ENCODE measurements at places on chromosomes 5 and 9.

GRCh38 chr5:20522905-20523482 is 535.0 kb upstream of the CDH18 start:
- DNase-seq: no peak

GRCh38 chr9:134317790-134318414 is 8.4 kb upstream of the RXRA start:
- DNase-seq: no peak

GRCh38 chr5:30446456-30446855 is 747.0 kb upstream of the CDH6 start:
- DNase-seq: no peak

DNA sequence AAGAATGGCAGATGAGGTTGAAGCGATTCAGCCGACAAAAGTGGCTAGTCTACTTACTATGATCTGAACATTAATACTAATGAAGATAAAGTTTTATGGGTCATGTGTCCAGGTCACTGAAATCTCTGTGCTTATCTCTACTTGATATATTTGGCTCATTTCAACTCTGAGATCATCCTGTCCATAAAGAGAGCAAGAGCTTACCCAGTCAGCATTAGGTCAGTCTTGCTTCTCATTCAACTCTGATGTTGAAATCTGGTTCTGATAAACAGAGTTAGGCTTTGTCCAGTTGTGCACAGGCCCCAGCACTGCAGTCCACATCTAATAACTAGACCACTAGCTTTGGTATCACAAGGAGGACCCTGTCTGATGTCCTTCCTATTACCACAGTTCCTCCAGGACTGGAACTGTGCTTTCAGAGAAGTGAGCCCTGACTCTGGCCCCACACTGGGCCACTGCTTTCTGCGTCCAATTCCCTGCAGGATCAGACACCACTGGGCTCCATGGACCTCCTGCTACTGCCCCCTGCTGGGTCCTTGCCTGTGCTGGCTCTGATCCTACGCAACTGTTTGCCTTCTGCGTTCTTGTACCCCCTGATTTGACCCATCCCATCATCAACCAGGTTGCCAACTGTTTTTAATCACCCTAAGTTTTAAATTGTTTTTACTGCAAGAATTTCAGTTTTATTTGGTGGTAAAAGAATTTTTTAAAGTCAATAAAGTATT is 23.7 kb upstream of the FAM120A start:
- no peak for DNase-seq

DNA sequence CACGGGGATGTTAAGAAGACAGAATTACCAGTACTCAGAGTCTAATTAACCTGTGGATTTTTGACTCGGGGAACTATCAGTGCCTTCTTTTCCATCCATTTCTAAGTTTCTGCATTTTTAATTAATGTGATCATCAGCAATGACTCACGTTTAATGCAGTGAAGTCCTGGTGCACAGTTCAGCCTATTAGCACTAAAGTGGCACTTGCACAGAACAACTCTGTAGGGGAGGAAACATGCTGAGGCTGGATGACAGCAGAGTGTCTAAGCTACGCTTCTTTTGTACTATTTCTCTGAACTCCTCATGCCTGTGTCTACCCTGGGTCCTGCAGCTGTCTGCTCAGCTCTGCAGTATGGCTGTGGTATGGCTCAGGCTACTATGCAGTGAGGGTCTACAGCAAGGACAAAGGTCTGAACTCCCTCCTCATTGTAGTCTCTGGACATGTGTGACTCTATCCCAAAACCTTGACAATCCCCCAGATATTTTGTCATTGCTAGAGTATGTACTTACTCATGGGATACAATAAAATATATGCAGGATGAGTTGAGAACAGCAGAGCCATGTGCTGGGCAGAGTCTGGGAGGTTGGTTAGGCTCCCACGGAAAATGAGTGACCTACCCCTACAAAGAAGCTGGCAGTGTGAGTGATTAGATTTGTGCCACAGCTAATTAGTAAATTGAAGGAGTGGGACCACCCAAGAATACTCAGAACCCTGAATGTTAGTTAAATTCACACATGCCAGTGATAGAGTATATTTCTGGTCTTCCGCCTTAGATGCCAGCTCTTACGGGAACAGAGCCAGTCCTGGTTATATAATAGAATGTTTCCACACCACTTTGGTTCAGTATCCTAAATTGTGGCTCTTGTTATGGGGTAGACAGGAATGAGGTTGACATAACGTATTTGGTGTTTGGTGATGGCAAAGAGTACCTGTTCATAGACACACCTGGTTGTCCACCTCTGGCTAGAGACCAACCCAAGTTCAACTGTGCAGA is 148.0 kb downstream of the GHR start:
- no peak for DNase-seq

DNA sequence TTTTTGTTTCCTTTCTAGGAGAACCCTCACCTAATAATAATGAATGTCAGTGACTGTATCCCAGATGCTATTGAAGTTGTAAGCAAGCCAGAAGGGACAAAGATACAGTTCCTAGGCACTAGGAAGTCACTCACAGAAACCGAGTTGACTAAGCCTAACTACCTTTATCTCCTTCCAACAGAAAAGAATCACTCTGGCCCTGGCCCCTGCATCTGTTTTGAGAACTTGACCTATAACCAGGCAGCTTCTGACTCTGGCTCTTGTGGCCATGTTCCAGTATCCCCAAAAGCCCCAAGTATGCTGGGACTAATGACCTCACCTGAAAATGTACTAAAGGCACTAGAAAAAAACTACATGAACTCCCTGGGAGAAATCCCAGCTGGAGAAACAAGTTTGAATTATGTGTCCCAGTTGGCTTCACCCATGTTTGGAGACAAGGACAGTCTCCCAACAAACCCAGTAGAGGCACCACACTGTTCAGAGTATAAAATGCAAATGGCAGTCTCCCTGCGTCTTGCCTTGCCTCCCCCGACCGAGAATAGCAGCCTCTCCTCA is 87.1 kb downstream of the OSMR start:
- DNase-seq: no peak

DNA sequence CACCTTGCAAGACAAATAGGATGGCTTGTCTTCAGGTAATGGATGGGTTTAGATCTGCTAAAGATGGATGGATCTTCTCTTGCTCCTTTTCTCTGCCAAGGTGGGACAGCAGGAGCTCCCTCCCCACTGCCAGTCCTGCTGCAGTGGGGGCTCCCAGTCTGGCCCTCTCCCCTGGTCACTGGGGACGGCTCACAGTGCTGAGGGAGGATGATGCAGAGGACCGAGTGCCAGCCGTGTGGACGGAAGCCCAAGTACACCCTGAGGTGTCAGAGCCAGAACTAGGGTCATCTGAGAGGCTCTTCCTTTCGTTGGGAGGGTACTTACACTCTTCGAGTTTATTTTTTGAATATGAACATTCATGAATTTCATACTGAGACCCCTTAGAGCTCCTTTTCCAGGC is 5.7 kb downstream of the CCDC69 start:
- no peak for DNase-seq

DNA sequence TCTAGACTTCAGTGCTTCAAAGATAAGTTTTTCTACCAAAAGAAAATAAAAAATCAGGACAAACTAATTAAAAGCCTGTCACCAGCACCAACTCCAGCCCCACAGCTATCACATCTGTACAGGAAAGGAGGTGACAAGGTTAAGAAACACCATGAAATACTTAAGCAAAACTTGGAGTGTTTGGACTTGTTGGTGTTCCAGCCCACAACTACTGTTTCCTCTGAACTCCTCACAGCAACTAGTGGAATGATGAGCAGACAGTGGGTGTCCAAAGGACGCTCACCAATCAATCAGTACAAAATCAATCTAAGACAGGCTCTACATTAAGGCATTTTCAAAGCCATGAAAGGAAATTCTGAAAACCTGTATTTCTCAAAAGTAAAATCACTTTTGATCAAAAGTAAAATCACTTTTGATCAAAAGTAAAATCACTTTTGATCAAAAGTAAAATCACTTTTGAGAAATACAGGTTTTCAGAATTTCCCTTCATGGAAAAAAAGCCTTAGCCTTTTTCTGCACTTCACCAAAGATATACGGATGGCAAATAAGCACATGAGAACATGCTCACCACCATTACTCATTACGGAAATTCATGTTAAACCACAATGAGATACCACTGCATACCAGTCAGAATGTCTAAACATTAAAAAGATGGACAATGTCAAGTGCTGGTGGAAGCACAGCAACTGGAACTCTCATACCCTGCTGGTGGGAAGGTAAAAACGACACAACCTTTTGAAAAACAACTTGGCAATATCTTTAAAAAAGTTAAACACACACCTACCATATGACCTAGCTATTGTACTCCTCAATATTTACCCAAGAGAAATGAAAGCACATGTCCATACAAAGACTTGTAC is 79.7 kb downstream of the MED27 start:
- no peak for DNase-seq

- no peak for DNase-seq
Measured at GRCh38 chr9:72743836-72744235, 209.0 kb downstream of the ALDH1A1 start.

- DNase-seq: no peak
Measured at GRCh38 chr5:171495122-171495700, 75.8 kb downstream of the FGF18 start.

DNA sequence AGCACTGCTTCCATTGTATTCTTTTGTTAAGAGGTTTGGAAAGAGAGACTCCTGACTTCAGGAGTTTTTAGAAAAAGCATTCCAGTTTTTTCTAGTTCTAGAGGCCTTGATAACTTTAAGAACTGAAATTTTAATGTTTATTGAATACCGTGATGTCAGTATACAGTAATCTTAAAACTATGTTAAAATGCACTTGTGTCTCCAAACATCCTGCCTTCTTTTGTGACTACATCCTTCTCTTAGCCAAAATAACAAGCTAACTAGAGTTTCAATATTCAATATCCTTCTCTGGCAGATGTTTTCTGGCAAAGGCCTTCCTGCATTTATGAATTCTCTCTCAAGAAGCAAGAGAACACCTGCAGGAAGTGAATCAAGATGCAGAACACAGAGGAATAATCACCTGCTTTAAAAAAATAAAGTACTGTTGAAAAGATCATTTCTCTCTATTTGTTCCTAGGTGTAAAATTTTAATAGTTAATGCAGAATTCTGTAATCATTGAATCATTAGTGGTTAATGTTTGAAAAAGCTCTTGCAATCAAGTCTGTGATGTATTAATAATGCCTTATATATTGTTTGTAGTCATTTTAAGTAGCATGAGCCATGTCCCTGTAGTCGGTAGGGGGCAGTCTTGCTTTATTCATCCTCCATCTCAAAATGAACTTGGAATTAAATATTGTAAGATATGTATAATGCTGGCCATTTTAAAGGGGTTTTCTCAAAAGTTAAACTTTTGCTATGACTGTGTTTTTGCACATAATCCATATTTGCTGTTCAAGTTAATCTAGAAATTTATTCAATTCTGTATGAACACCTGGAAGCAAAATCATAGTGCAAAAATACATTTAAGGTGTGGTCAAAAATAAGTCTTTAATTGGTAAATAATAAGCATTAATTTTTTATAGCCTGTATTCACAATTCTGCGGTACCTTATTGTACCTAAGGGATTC is 43.1 kb downstream of the NDFIP1 start:
- no peak for DNase-seq

DNA sequence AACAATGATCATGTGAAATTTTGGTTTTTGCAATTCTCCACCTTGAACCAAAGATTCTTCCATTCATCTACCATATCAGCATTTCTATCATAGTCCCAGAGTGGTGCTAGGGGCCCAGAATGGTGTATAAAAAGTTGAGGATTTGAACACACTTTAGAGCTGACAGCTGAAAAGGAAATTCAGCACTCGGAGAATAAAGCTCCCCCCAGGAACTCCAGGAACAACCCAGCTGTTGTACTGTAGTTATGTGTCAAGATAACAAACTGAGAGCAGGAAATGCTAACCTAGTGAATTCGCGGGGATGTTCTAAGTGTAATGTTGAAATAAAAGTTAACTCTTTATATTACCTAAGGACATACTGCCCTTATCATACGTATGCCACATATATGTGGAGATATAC is 216.7 kb downstream of the NFIB start:
- DNase-seq: no peak

GRCh38 chr9:35357826-35358225 is 132.1 kb upstream of the RUSC2 start:
- DNase-seq: no peak

- no peak for DNase-seq
Measured at GRCh38 chr5:172065431-172066065, 59.1 kb upstream of the FBXW11 start.

GRCh38 chr5:73822278-73822988 is 196.4 kb downstream of the ARHGEF28 start:
- no peak for DNase-seq

GRCh38 chr5:72456391-72457074 is 50.7 kb downstream of the ZNF366 start:
- no peak for DNase-seq

DNA sequence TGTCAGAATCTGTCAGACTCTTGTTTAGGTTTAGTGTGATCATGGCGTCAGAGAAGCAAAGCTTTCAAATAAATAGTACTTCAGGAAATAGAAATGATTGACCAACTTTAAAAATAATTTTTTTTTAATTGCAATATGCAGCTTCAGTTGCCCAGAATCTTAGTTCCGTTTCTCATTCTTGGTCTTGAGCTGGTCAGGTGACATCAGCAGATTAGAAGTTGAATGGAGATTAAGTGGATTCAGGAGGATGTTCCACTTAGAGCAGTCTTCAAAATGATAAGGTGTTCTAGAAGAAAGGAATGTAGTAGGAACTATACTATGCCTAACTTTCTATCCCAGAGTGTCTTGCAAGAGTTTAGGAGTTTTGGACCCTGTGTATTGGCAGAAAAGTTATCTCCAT is 30.6 kb downstream of the OTULIN start:
- no peak for DNase-seq

DNA sequence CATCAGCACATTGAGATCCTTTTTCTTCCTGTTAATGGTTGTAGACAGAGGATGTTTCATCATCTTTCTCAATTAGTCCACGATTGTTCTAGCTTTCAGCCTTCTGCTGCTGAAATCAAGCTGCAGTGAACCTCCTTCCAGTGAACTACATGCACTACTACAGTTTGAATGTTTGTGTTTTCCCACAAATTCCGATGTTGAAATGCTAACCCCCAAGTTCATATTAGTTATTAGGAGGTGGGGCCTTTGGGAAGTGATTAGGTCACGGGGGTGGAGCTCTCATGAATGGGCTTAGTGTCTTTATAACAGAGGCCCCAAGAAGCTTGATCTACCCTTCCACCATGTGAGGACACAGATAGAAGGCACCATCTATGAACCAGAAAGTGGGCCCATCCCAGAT is 32.9 kb downstream of the NSG2 start:
- DNase-seq: no peak

All from left renal cortex interstitium (tissue), 4 donors.